GF-D8 (cell line): ENCODE measurements at places on chromosomes 1 and 21.
A peak's percentile ranks its signal among the peaks of the same experiment; 100 is the strongest.

- no peak for DNase-seq
Observed at GRCh38 chr1:6105763-6106162, 60.1 kb downstream of the KCNAB2 start.

- DNase-seq = no peak
Observed at GRCh38 chr1:189960769-189961168, 516.9 kb downstream of the BRINP3 start.

DNA sequence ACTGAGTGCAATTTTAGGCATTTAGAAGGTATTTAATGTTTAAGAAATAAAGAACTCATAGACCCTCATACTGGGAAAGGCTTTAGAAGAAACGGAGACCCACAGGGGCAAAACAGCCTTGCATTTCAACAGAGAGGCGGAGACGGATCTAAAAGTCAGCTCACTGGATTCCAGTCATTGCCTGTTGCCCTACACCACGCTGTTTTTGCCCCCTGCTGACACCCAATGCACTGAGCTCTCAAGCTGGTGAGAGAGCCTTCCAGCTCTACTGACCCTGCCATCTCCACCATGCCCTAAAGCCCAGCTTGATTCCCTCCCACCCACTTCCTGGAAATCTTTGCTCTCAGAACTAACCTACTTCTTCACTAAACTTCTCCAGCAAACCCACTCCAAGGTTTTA, 7.2 kb upstream of the TRAF3IP3 start:
- peak; percentile 6 for DNase-seq

GRCh38 chr1:237269938-237270337, 228.0 kb downstream of the RYR2 start:
- no peak for DNase-seq

DNA sequence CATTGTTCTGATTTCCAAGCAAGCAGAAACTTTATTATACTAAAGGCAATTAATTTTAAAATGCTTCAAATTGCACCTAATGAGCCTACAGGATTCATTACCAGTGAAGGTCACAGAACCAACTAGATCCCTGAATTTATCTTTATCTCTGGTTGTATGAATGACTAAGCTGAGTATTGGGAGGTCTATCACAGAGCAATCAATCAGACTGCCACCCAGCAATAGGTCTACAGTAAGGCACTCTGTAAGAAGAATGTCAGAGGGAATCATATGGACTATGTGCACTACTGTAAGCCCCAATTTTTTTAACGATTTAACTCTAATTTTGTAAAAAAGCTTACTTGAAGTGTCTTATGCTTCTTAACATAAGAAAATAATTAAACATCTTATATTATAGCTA, 707.0 kb downstream of the AMY1C start:
- no peak for DNase-seq

GRCh38 chr1:82245345-82246014, 444.7 kb downstream of the ADGRL2 start:
- DNase-seq = no peak

GRCh38 chr1:98201666-98202081, 280.8 kb upstream of the DPYD start:
- no peak for DNase-seq

- no peak for DNase-seq
Observed at GRCh38 chr1:11961230-11961629, 19.0 kb upstream of the MFN2 start.

GRCh38 chr1:157217486-157217885, 79.3 kb upstream of the ETV3 start:
- DNase-seq = no peak

GRCh38 chr1:247857069-247857984, at the start of gene TRIM58:
TSS of gene TRIM58 (plus strand) at chr1:247857187. CDS start at chr1:247857247, 60 bp downstream.
- no peak for DNase-seq

- no peak for DNase-seq
Observed at GRCh38 chr21:35208810-35209517, 159.9 kb upstream of the RUNX1 start.

DNA sequence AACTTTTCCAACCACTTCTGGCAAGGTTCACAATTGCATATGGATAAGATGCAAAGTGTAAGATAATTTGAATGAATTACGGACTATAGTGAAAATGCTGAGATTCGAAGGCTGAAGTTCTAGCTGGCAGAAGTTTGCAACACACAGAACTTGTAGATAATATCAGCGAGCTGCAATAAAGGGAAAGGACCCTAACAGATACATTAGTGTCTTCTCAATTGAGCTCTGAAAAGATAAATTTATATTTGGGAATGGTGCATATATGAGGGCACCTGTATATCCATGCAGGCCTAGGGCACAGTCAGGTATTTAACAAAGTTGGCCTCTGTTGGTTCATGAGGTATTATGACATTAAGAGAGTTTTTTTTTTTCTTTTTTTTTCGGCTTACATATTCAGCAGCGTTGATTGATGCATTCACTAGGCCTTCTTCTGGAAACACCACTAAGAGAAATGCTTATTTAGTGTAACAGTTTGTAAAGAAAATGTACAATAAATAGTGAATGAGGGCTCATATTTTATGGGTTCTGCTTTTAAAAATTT, 2.2 kb downstream of the NFIA start:
- DNase-seq = no peak

- DNase-seq = no peak
Observed at GRCh38 chr1:182245040-182245439, 146.6 kb downstream of the GLUL start.

DNA sequence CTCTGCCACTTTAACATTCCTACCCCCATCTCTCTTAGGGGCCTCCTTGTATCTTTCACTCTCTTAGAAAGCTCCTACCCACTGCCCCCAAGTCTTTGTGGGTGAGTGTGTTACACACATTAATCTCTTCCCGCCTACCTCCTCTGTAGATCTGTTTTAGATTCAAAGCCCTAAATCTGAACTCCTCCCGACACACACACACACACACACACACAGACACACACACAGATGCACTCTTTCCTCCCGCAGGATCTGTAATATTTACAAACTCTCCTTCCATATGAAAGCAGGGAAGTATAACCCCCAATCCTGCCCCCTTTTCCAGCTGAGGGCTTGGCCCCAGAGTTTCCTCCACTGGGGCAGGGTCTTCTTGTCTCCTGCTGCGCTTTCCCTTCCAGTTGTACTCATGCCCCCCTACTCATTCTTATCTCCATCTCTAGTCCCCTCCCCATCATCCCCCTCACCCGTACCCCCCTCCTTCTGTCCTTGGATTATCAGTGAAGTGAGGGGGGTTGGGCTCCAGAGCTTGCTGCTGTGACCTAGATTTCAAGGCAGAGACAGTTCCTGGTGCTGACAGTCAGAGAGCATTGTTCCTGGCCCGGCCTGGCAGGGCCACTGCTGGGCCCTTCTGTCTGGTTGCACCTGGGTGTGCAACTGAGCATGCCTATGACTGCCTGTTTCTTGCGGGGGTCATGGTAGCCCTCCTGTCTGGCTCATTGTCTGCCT, 4.3 kb downstream of the PEA15 start:
- no peak for DNase-seq

DNA sequence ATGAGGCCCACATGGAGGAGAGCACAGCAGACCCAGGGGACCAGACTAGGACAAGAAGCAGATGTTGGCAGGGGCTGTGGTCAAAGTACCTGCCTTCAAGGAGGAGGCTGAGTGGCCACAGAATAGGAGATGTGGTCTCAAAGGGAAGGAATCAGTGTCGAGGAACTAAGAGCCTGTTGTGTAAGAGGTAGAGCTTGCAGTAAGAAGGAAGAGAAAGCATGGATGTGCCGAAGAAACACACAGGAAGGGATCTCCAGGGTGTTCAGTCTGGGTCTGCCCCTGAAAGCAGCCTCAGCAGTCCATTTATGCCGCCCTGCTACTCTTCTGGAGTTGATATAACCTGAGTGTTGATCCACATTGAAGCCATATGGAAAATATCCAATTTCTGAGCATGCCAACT, 83.9 kb downstream of the NID1 start:
- peak; percentile 9 for DNase-seq
